ENCODE measurements at places on chromosomes 1 and 21.

GRCh38 chr1:95022644-95022926 is 50.2 kb downstream of the ALG14 start:
- DNase-seq: no peak

DNA sequence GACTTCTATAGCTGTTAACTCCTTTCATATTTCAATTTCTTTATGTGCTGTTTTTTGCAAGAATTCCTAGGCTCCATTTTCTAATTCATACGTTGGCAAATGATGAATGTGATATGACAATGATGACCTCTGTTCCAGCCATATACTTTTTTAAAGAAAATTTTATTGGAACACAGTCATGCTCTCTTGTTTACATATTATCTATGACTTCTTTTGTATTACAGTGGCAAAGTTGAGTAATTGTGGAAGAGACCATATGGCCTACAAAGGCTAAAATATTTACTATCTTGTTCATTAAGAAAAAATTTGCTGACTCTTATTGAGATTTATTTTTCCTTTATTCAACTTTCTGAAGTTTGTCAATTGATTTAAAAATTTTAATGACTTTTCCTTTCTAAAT is 7.1 kb downstream of the IFI44L start:
- no peak for DNase-seq

DNA sequence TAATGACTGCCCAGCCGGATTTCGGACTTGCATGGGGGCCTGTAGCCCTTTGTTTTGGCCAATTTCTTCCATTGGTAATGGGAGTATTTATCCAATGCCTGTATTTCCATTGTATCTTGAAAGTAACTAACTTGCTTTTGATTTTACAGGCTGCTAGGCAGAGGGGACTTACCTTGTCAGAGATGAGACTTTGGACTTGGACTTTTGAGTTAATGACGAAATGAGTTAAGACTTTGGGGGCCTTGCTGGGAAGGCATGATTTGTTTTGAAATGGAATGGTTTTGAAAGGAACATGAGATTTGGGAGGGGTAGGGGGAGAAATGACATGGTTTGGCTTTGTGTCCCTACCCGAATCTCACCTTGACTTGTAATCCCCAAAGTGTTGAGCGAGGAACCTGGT is 9.6 kb downstream of the UBE2G2 start:
- DNase-seq: no peak

- DNase-seq: no peak
Observed at GRCh38 chr1:192061556-192061955, 96.7 kb upstream of the RGS18 start.

GRCh38 chr1:88169939-88170338 is 514.1 kb upstream of the PKN2 start:
- DNase-seq: no peak

- DNase-seq: peak; percentile 47
Observed at GRCh38 chr1:218371927-218372672, 27.0 kb downstream of the TGFB2 start.

- no peak for DNase-seq
Observed at GRCh38 chr1:192529031-192529755, 46.4 kb upstream of the RGS1 start.

GRCh38 chr1:65994223-65994622 is 201.5 kb downstream of the PDE4B start:
- DNase-seq: no peak

GRCh38 chr1:14666962-14667650 is 68.6 kb downstream of the KAZN start:
- DNase-seq: no peak

DNA sequence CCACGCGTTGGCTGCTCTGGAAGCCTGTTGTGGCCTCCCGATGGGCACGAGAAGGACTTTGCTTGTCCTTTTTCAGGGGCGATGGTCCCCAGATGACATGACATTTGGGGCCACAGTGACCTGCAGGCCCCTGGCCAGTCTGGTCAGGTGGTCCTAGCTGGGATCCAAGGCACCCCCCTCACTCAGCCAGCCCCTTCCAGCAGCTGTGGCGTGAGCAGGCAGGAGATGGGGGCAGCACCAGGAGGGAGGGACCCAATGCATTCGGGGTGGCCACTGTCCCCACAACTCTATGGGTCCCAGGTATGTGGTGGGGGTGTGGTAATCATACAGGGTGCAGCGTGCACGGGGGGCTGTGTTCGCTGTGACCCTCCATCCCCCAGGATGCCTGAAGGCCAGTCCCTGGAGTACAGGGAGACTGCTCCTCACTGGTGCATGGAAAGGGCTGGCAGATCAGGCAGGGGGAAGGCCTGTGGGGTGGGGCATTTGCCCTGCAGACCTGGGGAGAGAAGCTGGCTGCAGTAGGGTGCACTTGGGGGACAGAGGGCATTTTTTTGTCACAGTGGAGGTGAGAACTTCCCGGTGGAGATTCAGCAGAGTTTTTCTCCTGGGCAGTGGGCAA is 31.7 kb downstream of the WNT3A start:
- peak; percentile 22 for DNase-seq

- no peak for DNase-seq
Observed at GRCh38 chr21:23686737-23687523, 1920.4 kb downstream of the MRPL39 start.

GRCh38 chr1:112359961-112360767 is 35.9 kb upstream of the CTTNBP2NL start:
- peak; percentile 38 for DNase-seq

DNA sequence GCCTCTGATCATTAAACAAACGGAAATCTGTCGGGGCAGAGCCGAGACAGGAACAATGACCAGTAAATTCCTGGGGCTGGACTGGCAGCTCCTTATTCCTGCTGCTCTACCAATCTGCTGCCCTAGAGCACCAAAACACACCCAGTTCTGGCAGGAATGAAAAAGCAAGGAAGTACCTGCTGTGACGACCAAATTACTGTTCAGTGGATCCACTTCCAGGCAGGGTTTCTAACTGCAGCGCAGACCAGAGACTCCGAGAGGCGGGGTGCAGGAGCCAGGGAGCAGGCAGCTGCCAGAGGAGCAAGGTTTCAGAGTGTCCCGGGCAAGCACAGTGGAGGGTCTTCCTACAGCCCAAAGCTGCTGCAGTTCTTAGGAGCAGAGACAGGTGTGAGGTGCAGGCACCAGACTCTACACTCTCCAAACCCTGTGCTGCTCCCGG is 32.4 kb downstream of the KANK4 start:
- no peak for DNase-seq

DNA sequence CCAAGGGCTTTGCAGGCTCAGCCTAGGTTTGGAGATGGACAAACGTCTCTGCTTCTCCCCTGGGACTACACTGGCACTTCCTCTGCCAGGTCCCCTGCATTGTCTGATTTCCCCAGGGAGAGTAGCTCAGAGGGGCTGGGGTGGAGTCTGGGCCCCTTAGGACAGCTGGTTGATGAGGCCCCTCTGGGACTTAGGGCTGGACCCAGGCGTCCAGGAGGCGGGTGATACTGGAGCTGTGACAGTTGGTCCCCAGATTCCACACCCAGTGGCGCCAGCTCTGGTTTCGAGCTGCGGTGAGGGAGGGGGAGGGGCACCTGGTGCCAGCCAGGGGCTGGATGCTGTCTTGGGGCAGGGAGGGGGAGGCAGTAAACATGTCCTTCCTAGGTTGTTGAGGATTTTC is 7.4 kb upstream of the MEX3A start:
- DNase-seq: no peak

GRCh38 chr1:55456971-55457370 is 241.8 kb upstream of the USP24 start:
- DNase-seq: no peak

DNA sequence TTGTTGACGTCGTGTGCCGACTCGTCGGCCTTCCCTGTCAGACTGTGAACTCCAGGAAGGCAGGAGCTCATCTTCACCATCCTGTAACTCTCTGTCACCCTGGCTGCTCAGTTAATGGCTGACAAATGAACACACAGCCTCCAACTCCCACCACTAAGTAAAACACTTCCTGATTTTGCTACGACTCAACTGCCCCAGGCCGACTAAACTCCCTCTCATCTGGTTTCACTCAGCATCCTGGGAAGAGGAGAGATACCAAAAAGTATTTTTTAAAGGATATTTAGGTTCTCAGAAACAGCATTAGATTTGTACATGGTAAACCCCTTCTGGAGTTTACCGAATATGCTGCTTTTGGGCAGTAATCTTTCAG is 18.2 kb upstream of the LHX4 start:
- no peak for DNase-seq

GRCh38 chr1:82343381-82343780 is 542.6 kb downstream of the ADGRL2 start:
- no peak for DNase-seq

GRCh38 chr21:41703857-41704501 is 62.9 kb downstream of the RIPK4 start:
- no peak for DNase-seq

GRCh38 chr1:217153361-217153760 is 430.1 kb upstream of the ESRRG start:
- DNase-seq: no peak

DNA sequence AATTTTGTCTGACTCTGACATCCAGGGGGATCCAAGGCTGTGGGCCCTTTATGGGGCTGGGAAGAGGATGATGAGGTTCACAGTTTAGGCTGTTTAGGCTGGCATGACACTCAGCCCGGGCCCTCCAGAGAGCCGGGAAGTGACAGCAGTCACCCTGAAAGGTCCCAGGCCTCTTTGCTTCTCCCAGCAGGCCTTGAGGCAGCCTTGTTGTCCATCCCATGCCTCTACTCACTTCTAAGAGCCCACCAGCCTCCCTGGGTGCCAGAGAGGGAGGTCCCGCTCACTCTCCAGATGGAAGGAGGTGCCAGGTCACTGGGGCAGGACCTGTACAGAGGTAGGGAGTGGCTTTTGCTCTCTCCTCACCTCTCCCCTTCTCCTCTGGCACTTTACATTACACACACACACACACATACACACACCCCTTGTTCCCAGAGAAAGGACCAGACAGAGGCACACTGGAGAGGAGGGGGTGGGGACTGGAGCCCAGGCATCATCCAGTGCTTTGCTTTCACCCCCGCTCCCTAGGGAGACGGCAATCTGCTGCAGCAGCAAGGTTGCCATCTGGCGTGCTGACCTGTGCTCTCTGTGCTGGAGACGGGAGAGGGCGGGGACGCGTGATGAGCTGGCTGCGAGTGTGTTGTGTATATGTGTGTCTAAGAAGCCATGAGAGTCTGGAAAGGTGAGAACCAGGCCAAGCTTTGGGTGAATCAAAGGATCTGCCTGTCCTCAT is 4.6 kb downstream of the KLHDC8A start:
- peak; percentile 75 for DNase-seq

DNA sequence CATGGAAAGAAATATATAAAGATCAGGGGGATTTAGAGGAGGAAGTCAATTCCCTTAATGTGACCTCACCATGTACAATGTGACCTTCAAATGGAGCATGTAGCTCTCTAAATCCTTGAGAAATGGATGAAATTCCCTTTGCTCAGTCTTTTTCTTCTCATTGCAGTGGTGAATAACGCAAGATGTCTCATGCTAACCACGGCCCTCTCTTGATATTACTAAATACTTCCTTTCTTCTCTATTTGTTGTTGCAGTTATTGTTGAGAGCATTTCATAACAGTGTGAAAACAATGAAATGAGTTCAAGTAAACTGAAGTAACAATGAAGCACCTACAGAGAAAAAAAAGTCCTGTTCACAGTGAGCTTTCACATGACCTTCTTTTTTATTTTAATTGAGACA is 55.6 kb downstream of the ZNF281 start:
- no peak for DNase-seq

- no peak for DNase-seq
Observed at GRCh38 chr21:17829472-17829871, 10.3 kb upstream of the C21orf91 start.

- no peak for DNase-seq
Observed at GRCh38 chr21:28624626-28625025, 368.1 kb downstream of the LTN1 start.

- DNase-seq: no peak
Observed at GRCh38 chr1:27915082-27915575, 19.7 kb upstream of the SMPDL3B start.

DNA sequence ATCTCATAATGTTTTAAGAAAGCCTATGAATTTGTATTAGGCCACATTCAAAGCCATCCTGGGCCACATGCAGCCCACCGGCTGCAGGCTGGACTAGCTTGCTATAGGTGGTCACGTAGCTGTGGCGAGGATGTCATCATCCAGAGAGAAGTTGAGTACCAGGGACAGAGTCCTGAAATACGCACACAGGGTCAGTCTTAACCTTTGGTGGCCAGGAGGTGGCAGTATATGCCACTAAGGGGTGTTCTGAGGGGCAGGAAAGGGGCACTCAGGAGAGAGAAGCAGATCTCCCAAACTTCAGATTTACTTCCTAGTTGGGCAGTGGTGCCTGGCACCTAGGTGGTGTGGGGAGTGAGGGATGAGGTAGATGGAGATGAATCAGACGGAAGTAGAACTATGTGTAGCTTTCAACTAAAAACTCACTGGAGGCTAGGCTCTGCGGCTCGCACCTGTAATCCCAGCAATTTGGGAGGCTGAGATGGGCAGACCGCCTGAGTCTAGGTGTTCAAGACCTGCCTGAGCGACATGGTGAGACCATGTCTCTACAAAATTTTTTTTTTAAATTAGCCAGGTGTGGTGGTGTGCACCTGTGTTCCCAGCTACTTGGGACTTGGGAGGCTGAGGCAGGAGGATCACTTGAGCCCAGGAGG is 16.3 kb upstream of the CDK18 start:
- no peak for DNase-seq

DNA sequence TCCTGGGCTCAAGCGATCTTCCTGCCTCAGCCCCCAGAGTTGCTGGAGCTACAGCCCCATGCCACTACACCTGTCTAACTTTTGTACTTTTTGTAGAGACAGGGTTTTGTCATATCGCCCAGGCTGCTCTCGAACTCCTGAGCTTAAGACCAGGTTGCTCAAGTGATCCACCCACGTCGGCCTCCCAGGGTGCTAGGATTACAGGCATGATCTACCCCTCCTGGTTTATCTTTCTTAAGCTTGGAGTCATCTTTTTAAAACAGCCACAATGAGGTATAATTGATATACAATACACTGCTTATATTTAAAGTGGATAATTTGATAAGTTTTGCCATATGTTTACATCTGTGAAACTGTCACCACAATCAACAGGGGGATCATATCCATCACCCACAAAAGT is 25.4 kb upstream of the WDR26 start:
- DNase-seq: no peak

DNA sequence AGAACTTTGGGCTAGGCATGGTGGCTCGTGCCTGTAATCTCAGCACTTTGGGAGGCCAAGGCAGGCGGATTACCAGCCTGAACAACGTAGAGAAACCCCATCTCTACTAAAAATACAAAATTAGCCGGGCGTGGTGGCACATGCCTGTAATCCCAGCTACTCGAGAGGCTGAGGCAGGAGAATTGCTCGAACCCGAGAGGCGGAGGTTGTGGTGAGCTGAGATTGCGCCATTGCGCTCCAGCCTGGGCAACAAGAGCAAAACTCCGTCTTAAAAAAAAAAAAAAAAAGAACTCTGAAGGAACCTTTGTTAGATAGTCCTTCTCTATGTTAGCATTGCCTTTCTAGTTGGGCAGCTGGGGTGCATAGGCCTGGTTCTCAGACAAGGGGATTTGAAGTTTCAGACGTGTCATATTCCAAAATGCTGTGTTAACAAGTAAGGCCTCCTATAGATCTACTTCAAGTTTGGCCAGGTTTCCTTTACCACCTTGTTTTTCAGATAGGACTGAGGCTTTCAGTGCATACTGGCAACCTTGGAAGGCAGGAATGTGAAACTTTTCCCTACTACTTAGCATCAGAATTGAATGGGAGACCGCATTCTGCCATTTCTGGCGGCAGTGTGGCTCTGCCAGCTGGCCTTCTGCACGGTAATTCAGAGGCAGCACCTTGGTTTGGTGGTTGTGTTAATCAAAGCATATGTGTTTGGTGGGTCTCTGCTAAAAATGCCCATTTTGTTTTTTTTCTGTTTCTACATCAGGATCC is 6.1 kb downstream of the UQCRH start:
- DNase-seq: no peak

- no peak for DNase-seq
Observed at GRCh38 chr1:21232044-21232443, 55.3 kb upstream of the EIF4G3 start.
